LHCN-M2 (cell line): ENCODE measurements at places on chromosomes 5 and 9. TPM values are rescaled to one million over a fixed set of nuclear protein-coding genes. Genes with fewer than 3 reads are reported as not detected.

TSPAN17 gene
- 49.7 and 50.8 TPM in 2 replicates for total RNA-seq

TMEM232 gene
- total RNA-seq: 1.1 and 1.3 TPM in 2 replicates

ARID3C gene
- total RNA-seq: 0.34 and 0.45 TPM in 2 replicates

GRCh38 chr9:87372356-87372851, 125.3 kb upstream of the DAPK1 start:
- DNase-seq: no peak

- DNase-seq: peak; percentile 24
These were observed 168.0 kb upstream of the ZNF618 start for GRCh38 chr9:113707953-113708695.

GRCh38 chr9:109794361-109795012, 14.5 kb downstream of the PALM2AKAP2 start:
- no peak for DNase-seq

MTRR gene
- 36.7 and 38.4 TPM in 2 replicates for total RNA-seq

DNA sequence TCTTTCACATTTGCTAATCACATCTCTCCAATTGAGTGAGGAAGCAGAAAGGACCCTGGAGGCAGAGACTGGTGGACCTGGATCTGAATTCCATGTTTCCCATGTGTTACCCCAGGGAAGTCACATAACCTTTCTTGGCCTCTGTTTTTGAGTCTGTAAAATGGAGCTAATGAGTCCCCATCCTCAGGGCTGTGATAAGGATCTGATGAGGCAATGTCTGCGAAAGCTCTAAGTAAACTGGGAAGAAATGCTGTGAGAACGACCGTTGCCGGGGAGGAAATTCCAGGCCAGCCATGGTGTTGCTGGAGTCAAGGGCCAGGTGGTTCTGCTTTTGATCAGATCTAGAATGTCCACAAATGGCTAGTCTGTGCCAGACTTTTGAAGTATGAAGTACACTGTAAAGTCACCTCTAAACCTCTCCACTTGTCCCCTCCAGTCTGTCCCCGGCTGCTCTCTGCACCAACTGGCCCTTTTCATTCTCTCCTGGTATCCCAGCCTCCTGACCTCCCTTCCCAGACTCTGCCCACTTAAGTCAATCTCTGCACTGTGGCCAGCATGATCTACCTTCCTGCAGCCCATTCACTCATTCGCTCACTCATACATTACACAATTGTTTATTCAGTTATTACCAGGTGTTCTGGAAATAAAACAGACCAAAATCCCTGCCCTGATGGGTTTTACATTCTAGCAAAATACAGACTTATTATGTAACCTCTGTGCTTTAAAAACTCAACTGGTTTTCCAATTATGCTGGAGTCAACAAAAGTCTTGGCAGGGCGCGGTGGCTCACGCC, 32.5 kb upstream of the N4BP3 start:
- DNase-seq: no peak

- DNase-seq: no peak
These were observed 114.2 kb downstream of the GOLPH3 start for GRCh38 chr5:32059761-32060530.

- DNase-seq: no peak
These were observed 362.9 kb downstream of the ARRDC3 start for GRCh38 chr5:91020065-91020800.

GRCh38 chr9:127283135-127283534, 18.6 kb downstream of the GARNL3 start:
- no peak for DNase-seq

SGCD gene
- 18.9 and 22.4 TPM in 2 replicates for total RNA-seq

GCNT4 gene
- 0.06 and 0.23 TPM in 2 replicates for total RNA-seq

DNA sequence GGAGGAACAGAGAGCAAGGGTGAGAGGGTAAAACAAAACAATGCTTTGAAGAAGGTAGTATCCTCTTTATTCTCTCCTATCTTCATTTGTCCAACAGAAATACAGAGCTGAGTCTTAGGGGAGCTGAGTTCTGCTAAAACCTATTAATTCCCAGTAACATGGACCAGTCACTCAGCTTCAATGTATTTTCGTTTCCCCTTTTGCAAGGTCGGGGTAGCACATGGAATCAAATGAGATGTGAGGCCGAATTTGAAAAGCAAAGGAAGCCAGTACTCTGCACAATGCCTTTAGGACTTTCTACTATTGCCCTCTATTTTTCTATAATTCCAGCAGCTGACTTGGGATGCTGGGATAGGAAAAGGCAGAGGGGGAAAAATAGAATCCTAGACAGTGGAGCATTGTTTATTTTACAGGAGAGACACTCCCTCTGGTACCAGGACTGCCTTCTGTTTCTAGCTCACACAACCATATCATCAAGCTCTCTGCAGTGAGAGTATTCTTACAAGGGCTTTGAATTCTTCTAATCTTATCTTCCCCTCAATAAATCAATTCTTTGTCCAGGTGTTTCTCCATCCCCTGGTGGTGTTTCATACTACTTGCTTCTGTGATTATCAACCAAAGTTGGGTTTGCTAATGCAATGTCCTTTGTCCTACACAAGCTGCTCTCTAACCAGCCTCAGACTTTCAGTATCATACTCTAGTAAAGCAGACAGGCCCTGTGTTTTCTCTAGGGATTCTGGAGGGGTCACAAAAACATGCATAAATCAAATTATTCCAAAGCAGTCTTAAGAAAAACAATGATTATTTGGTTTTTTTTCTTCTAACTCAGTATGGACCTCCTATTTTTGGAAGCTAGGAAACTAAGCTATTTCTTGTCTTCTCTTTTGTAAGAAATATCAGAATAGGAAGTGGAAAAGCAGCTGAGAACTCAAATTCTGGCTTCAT, 341.5 kb downstream of the OSTF1 start:
- DNase-seq: no peak

DNA sequence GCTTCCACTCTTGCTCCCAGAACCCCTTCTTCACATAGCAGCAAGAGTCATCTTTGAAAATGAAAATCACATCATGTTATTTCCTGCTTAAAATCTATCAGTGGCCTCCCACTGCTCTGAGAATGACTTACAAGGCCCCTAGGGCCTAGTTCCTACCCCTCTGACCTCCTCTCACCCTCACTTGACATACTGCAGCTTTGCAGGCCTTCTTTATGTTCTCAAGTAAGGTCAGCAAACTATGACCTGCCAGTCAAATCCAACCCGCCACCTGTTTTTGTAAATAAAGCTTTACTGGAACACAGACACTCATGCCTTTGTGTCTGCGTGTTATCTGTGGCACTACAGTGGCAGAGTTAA, 185.7 kb downstream of the NR3C1 start:
- no peak for DNase-seq

DNA sequence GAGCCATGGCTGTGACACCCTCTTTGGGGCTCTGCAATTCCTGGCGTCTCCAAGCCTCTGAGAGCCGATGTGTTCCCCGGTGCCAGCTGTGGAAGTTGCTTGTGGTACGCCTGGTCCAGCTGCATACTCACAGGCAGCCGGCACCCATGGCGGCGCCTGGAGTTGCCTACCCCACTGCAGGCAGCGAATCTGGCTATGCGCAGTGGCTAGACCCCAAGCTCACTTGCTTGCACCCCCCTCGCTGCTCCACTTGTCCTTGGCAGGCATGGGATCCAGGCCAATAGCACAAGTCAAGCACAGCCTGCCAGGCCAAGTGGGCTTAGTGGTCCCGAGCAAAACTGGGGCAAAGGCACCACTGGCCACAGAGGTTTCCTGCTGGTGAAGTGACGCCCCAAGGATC, 24.7 kb upstream of the GABRA6 start:
- no peak for DNase-seq

DNA sequence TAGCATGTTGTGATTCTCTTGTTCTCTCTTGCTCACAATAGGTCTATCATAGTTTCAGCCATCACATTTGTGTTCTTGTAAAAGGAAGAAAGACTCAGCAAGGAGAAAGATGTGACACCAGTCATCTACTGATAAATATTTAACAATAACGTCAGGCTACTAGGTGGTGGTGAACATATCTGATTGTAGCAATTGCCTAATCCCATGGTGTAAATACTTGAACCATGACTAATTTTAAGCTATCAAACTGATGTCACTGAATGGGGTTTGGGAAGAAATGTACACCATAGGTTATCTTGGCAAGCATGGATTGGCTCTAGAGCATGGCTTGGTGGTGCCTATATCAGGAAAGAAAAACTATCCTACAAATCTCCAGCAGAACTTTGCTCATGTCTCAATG, 16.6 kb downstream of the DMRTA1 start:
- DNase-seq: no peak

- DNase-seq: peak; percentile 55
These were observed 75.5 kb downstream of the MAPKAP1 start for GRCh38 chr9:125631391-125632085.

DNA sequence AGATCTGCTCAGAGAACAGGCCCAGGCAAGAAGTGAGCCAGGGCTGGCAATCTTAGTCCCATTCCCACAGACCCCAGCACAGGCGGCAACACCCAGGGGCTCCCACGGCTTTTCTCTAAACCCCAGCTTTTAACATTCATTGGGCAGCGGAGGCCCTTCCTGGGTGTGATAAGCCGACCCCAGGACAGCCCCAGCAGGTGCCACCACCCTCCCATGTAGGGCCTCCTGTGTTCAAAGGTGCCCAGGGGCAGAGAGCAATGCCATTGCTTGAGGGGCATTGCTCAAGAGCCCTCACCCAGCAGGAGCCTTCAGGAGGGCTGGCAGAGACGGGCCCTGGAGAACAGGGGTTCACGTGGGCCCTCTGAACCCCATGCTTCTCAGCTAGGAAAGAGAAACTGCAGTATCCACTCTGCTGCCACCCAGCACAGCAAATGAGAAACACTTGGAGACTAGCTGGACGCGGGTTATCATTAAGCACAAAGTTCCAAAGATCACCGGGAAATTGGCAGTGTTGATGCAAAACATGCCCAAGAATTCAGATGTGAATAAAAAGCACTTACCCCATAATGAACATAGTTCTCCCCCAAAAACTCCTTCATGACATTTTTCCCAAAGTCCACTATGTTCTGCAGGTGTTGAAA, 13.9 kb downstream of the IPPK start:
- DNase-seq: no peak

- DNase-seq: no peak
These were observed 677.6 kb downstream of the SEMA5A start for GRCh38 chr5:8868283-8868682.

- DNase-seq: no peak
These were observed 368.3 kb upstream of the ST8SIA4 start for GRCh38 chr5:101271416-101271815.

PRRT1B gene
- total RNA-seq: not detected in 2 replicates

CMYA5 gene
- 0.06 TPM in 2 replicates for total RNA-seq

PCDHA7 gene
- 0.11 and 0.19 TPM in 2 replicates for total RNA-seq

- DNase-seq: peak; percentile 84
These were observed 11.9 kb downstream of the VAV2 start for GRCh38 chr9:133979921-133980863.

GRCh38 chr9:125269014-125269397, 7.4 kb downstream of the GAPVD1 start:
- no peak for DNase-seq

ANKRD34B gene
- total RNA-seq: not detected in 2 replicates

DNA sequence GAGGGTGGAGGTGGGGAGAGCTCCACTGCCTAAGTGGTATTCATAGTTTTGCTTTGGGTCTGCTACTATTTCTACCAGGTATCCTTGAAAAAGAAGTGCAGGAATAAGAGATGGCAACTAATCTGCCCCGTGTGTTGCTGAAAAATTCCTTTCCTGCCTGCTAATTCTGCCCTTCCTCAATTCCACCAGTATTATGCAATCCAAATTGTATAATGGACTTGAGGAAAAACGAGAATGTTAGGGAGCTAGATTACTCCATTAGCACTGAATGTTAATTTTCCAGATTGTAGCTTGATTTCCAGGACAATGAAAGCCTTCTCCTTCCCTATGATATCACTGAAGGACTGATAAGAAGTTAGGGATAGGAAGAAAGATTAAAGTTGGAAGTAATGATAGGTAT, 16.9 kb downstream of the ADAM19 start:
- no peak for DNase-seq

DNA sequence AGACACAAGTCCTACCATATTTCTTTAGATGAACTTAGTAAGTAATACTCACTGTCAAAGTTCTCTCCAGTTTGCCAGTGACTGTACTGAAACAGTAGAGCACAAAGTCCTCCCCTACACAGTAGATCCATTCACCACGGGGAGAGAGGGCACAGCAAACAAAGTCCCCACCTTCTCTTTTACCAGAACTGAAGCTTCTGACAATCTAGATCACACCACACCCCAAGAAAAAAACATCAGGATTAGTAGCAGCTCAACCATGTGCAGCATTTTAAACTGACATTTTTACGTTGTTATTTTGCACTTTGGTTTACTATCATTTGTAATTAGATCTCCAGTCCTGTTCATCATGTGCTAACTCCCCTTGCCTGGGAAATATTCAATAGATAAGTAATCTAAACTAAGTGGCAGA, 23.0 kb downstream of the DNAJA1 start:
- DNase-seq: no peak

GRCh38 chr5:168707716-168708695, 128.8 kb upstream of the PANK3 start:
- no peak for DNase-seq
